ENCODE measurements at places on chromosomes 4 and X.

- DNase-seq, result no peak
Measured at GRCh38 chr4:11436084-11436483, 7.4 kb upstream of the HS3ST1 start.

GRCh38 chr4:164772076-164772475 is 18.1 kb downstream of the SMIM31 start:
- no peak for DNase-seq

DNA sequence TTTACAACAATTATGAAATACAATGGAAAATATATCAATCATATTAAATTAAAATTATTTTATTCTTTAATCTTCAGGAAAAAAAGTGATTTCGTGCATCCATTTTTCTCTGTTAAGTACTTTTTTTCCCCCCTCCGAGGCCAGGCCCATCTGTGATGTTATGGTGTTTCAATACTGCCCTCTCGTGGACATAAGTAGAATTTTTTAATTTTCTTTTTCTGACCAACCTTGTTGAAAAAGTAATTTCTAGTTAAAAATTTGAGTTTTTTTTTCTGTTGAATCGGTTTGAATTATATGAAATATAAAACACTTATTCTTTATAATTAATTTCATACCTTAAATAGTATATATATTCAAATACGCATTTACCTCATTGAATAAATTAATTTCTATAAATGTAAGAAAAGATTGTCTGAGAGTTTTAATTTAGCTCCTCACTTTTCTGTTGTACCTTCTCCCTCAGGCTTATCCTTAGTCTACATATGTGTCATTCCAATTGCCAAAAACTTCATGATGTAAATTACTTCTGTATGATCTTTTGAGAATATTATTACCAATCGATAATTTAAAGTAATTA is 175.8 kb upstream of the TECRL start:
- peak; percentile 1 for DNase-seq

DNA sequence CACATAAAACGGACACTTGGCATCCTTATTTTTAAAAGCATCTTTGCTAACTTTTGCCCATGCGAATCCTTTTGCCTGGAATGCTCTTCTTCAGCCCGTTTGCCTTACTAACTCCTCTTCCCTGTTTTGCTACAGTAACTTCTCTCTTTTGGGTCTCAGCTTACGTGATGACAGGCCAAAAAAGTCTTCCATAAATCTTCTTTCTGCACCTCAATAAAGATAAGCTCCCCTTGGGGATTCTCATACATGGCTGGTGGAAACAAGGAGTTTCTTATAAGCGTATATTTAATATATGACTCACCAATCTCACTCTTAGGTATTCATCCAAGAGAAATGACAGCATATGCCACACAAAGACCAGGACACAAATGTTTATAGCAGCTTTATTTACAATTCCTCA is 192.7 kb downstream of the RCHY1 start:
- no peak for DNase-seq

DNA sequence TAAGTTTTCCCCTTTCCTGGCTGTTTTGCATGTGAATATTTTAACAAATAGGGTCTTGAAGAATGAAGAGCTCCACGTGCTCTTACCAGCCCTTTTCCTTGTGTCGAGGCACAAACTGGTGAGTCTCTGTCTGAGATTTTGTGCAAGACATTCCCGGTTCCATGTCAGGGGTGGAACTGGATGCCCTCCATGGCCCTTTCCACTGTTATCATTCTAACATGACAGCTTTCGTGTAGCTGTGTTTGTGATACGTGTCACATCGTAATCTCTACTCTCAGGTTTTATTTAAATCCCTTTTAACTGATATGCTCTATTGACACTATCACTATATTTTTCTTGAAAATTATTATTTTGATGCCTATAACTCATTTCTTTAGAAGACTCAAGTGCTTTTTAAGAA is 130.4 kb downstream of the SORBS2 start:
- no peak for DNase-seq

GRCh38 chrX:140050906-140051305 is 85.6 kb upstream of the CXorf66 start:
- DNase-seq, result no peak

DNA sequence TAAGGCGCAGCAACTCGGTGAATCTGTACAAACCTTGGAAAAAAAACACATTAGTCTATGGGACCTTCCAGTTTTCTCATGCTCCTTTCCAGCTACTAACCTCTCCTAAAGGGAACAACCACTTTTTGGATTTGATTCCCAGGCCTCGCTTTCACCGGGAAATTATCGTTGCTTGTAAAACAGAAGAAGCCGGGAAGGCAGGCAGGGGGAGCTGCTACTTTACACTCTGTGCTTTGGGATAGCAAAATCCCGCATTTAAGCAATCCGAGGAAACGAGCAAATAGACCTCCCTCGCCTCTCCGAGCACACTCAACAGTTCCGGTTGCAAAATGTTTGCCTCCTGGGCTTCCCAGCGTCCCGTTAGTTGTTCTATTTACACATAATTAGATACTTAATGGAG is 1.2 kb downstream of the CD38 start:
- DNase-seq, result peak; percentile 24

DNA sequence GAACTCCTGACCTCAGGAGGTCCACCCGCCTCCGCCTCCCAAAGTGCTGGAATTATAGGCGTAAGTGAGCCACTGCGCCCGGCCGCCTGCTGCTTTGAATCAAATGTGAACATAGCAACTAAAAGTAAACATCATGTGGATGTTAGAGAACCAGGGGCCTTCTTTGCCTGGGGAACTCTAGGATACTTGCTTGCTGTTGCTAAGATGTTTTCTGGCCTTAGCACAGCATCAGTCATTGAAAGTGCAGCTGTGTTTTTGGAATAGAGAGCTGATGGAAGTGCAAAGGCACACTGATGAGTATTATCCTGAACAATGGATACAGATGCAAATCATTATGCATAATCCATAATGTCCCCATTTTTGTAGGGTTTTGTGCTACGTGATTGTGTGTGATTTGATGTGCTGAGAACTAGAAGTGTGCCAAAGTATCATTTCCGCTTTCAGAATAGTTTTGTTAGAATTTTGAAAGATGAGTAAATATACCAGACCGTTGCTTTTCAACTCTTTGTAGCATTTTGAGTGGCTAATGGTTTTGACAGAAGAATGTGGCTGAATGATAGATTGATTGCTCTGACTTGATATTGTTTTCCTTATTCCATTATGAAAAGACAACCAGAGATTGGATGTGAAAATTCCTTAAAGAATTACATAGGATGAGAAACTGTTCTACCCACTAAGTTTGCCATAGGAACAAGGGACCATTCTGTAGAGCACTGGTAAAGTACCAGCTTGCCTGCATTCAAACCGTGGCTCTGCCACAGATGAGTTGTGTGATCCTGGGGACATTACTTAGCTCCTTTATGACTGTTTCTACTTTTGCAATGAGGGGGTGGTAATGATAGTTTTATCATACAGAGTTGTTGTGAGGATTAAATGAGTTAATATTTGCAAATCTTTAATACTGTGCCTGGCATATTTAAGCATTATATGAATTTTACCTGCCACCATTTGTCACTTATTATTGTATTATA is 74.7 kb downstream of the REPS2 start:
- DNase-seq, result no peak

- no peak for DNase-seq
Measured at GRCh38 chr4:120508036-120508435, 414.5 kb downstream of the PRDM5 start.

DNA sequence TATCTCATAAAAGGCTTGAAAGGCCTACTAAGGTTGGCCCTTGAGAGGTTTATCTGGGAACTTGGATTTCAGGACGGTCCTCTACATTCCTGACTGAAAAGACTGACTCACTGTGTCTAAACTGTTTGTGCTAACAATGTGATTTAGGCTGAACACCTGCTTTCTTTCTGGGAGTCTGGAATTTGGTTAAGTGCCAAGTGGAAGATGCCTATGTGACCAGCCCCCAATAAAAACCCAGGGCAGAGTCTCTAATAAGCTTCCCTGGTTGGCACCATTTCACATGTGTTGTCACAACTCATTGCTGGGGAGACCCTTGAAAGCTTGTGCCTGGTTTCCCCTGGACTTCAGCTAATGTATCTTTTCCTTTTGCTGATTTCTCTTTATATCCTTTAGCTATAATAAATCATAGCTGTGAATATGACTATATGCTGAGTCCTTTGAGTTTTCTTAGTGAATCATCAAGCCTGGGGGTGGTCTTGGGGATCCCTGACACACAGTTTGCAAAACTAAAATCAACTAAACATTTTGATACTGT is 55.1 kb downstream of the GPR82 start:
- no peak for DNase-seq

- peak; percentile 93 for DNase-seq
Measured at GRCh38 chr4:118981839-118982381, 93.3 kb downstream of the SYNPO2 start.

DNA sequence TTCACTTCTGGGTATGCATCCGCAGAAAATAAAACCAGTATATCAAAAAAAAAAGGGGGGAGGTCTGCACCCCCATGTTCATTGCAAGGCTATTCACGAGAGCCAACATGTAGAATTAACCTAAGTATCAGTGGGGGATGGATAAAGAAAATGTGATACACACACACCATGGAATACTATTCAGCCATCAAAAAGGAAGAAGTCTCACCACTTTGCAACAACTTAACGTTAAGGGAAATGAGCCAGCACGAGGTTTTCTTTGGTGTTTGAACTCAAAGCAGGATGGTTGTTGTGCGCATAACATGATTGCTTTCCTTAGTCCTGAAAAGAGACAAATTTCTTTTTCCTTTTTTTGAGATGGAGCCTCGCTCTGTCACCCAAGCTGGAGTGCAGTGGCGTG is 222.7 kb downstream of the SHOX start:
- DNase-seq, result no peak

DNA sequence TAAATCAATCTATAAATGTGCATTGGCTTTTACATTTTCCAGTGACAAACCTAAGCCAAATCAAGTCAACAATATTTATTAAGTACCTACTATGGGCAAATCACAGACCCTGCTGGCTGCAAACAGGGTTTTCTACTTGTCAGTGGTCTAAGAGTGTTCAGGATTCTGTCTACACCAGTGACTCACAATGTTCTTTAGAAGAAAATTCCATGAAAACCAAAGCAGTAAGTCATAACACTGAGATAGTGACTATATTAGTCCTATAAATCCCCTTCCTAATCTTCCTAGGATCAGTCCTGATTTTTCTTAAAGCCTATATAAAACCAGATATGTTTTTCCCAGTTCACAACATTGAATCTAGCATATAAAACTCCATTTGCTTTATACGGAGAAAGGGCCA is 69.7 kb downstream of the PPP3CA start:
- DNase-seq, result peak; percentile 25

DNA sequence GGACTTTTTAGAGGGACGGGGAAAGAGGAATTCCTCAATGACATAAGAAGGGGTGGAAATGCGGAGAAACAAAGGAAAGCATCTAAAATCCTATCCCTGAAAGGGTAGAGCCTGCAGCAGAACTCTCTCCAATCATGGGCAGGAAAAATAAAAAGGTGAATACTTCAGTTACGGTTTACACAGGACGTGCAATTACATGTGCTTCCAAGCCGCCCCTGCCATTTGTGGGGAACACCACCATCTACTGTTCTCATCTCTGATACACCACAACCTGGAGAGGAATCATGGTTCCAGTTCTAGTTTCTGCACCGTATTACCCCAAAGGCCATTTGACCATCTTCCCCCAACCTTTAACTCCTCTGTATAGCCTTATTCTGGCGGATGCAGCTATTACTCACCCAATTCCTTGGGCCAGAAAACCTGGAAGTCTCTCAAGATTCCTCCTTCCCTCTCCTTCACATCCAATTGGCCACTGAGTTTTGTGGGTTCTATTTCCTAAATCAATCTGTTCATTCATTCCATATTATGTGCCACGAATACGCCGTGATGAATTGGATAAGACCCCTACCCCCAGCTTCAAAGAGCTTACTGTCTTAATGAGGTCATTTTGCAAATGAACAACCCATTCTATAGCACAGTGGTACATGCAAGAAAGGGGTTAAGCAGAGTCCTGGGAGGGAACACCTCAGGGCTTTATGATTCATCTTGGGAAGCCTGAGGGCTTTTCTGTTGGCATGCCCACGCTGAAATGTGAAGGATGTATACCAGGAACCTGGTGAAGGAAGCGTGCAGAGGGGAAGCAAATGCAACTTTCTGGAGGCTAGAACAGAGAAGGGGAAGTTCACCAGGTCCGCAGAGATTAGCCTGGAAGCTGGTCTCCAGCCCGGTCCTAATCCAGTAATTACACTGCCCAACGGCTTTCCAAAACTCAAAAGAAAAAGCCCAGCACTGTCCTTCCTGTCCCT is 1.4 kb upstream of the MSL3 start:
- DNase-seq, result no peak

DNA sequence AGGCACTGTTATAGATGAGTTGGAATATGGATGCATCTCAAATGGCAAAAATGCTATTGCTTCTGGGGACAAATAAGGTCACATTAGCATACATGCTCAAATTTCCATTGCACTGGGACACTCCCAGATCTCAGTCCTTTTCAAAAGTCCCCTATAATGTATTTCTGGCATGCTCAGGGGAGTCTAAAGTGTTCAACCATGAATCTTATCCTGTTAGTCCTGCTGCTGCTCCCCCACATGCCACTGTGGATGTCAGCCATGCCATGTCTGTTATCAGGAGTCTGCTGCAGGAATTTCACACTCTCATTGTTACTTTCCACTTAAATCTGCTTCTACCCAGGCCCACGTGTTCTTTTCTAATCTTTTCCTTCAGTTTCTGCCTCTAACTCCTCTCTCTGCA is 1000.6 kb downstream of the CCSER1 start:
- no peak for DNase-seq

DNA sequence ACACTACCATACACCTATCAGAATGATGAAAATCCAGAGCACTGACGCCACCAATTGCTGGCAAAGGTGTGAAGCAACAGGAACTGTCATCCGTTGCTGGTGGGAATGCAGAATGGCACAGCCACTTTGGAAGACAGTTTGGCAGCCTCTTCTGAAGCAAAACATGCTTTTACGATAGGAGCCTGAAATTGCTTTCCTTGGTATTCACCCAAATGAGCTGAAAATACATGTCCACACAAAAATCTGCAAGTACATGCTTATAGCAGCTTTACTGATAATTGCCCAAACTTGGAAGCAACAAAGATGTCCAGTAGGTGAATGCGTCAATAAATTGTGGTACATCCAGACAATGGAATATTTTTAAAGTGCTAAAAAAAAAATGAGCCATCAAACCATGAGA is 322.8 kb upstream of the FAT1 start:
- no peak for DNase-seq
